Right renal pelvis (tissue), 4 donors: ENCODE measurements at places on chromosomes 1 and 21. TPM values are rescaled to one million over a fixed set of nuclear protein-coding genes. Genes with fewer than 3 reads are reported as not detected.

Gene PRDX1
- polyA plus RNA-seq, result 383 TPM

Gene C1orf74
- polyA plus RNA-seq, result 3.6 TPM

Gene MYOM3
- polyA plus RNA-seq, result 22.8 TPM

Gene UBL4B
- polyA plus RNA-seq, result not detected

Gene CHIT1
- 0.31 TPM for polyA plus RNA-seq

Gene CFH
- polyA plus RNA-seq, result 40.7 TPM

Gene NVL
- polyA plus RNA-seq, result 33.6 TPM

Gene TMPRSS2
- polyA plus RNA-seq, result 35.5 TPM

Gene DNAI4
- 14.3 TPM for polyA plus RNA-seq
